ENCODE measurements at places on chromosomes 7 and 10. TPM values are rescaled to one million over a fixed set of nuclear protein-coding genes. Genes with fewer than 3 reads are reported as not detected.

DNA sequence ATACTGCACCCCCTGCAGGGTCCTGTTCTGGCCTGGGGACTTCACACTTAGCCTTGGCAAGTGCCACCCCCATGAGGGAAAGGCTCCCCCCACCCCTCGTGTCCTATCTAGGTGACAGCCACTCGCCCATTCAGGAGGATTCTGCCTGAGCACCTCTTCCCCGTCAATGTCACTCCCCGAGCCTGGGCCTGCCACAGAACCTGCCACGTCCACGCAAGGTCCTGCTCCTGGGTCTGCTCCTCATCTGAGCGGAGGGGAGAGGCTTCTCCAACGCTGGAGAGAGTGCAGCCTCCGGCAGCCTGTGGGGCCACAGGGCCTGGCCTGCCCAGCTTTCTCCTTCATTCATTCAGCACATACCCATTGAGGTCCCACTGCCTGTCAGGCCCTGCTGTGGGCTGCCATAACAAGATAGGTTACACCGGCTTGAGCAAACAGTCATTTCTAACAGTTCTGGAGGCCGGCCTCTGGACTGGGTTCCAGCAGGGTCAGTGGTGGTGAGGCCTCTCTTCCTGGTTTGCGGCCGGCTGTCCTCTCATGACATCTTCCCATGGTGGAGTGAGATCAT lies 92.0 kb upstream of the RET start:
- DNase-seq: no peak

Gene CAMK2B
- not detected for total RNA-seq

Gene HYAL4
- total RNA-seq: not detected

DNA sequence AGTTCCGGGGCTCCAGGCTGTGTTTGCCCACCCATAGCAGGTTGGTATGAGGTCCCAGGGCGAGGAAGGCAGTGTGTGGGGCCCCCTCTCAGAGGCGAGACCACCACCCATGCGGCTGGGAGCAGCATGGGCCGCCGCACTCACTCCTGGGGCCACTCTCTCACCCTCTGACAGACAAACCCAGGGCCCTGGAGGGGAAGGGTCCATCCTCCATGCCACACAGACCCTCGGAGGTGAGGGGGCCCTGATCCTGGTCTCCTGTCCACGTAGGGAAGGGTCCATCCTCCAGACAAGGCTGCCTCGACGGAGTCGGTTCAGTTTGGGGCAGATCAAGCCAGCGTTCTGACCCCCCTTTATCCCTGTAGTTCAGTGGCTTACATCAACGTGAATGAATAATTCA lies 230.8 kb downstream of the ELFN1 start:
- no peak for DNase-seq

Gene GOLGA7B
- 9.6 TPM for total RNA-seq

Gene SKAP2
- total RNA-seq: 13.7 TPM

- DNase-seq: no peak
Measured at GRCh38 chr7:44191171-44191570, 1.9 kb upstream of the GCK start.

GRCh38 chr10:75303045-75303777 lies 67.5 kb upstream of the COMTD1 start:
- no peak for DNase-seq

DNA sequence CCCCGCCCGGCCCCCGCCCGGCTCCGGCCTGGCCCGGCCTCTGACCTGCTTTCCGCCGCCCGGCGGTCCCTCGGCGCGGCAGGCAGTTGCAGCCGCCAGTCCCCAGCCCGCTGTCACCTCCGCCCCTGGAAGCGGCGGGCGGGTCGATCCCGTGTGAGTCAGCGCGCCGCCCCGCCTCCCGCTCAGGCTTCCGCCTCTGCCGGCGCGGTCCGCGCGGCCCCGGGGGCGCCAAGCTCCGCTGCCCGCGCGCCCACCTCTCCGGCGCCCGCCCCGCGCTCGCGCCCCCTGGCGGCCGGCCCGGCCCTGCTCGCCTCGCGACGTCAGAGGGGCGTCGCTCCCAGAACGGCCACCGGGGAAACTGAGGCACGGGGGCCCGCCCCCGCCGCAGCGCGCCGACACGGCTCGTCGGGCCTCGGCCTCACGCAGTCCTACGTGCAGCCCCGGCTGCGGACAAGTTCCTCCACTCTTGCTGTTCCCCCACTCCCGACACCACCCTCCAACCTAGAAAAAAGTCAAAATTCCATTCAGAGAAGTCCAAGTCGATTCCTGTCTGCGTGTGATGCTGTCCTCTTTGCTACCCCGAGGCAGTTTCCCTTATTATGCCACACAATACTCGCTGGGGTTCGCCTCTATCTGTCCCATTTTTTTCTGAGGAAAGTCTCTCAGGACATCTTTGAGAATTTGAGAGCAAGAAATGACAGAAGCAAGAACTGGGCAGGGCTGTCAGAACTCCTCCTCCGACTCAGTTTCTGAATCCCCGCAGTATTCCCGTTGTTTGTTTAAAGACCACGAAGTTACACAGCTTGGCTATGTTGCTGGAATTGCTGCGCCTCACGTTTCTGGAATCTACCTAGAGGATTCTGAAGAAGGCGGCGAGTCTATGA lies at the start of gene DNMBP:
DNMBP (minus strand) TSS at position 155 of the 884 bp plus-strand sequence. CDS start 37,823 bp downstream, outside the sequence.
- peak; percentile 67 for DNase-seq

DNA sequence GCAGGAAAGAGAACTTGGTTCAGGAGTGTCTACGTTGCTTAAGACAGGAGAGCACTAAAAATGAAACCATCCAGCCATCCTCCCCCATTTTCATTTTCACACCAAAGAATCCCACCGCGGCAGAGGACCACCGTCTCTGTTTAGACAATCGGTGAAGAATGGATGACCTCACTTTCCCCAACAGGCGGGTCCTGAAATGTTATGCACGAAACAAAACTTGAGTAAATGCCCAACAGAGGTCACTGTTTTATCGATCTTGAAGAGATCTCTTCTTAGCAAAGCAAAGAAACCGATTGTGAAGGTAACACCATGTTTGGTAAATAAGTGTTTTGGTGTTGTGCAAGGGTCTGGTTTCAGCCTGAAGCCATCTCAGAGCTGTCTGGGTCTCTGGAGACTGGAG lies 1.4 kb upstream of the IL6 start:
- no peak for DNase-seq

Gene CLDN4
- 0.23 TPM for total RNA-seq

GRCh38 chr7:4015371-4015770 lies 666.7 kb upstream of the FOXK1 start:
- DNase-seq: no peak

- no peak for DNase-seq
Measured at GRCh38 chr7:48052748-48053147, 17.4 kb downstream of the C7orf57 start.

Gene LRRC27
- total RNA-seq: 7.6 TPM

Gene AKR1B1
- total RNA-seq: 48.4 TPM

- no peak for DNase-seq
Measured at GRCh38 chr10:69730251-69731156, 71.2 kb upstream of the COL13A1 start.

Gene GRID2IP
- 0.17 TPM for total RNA-seq

DNA sequence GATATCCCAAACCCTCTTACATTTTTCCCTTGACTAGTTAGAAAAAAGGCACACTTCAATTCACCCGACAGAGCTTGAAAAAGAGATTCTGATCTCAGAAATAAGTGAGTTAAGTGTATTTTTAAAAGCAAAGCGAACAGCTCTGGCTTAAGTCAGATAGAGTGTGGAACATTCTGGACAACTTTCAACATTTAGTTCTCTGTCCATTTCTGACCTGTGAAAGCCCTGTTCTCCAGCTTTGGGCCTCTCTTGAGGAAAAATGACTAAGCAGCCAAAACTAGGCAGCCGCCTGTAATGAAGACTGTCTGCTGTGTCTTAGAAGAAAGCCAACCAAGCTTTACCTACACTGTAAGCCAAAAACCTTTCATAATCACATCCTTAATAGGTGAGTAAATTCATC lies 50.5 kb downstream of the CDK6 start:
- no peak for DNase-seq

DNA sequence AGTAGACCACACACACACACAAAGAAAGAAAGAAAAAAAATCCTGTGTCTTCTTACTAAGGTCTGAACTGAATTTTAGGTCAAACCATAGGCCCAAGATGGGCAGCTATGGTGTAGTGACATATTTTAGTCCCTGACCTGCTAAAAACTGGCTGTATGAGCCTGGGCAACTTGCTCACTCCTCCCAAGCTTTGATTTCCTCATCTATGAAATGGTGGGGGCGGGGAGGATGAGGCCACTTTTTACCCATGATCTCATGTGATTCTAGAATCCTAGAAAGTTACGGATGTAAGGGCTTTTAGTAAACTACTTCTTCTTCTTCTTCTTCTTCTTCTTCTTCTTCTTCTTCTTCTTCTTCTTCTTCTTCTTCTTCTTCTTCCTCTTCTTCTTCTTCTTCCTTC lies 6.1 kb upstream of the CCL24 start:
- DNase-seq: no peak

GRCh38 chr7:45720989-45721388 lies 146.8 kb downstream of the ADCY1 start:
- no peak for DNase-seq

DNA sequence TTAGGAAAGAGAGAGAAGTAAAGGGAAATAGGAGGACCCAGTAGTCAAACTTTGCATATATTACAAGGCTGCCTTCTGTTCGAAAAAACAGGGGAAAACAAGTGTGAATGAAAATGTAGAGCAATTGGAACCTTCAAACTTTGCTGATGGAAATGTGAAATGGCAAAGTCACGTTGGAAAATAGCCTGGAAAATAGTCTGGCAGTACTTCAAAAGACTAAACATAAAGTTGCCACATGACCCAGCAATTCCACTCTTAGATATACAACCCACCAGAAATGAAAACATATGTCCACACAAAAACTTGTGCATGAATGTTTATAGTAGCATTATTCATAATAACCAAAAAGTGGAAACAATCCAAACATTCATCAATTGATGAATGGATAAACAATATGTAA lies 78.6 kb upstream of the IFRD1 start:
- no peak for DNase-seq

DNA sequence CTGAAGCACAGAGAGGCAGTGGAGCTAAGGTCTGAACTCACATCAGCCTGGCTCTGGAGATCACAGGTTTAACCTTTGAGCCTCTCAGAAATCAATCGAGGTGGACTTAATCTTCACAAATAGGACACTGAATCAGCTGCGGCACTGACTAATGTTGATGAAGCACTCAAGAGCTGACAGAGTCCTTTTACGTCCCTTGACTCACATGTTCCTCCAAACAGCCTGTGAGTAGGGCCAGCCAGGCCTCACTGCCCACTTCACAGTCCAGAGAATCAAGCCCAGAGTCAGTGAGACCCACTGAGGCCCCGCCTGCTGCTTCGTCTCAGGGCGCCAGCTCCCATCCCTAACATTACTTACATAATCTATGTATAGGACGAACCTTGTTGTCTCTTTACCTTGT lies 63.1 kb downstream of the TNS3 start:
- DNase-seq: no peak

DNA sequence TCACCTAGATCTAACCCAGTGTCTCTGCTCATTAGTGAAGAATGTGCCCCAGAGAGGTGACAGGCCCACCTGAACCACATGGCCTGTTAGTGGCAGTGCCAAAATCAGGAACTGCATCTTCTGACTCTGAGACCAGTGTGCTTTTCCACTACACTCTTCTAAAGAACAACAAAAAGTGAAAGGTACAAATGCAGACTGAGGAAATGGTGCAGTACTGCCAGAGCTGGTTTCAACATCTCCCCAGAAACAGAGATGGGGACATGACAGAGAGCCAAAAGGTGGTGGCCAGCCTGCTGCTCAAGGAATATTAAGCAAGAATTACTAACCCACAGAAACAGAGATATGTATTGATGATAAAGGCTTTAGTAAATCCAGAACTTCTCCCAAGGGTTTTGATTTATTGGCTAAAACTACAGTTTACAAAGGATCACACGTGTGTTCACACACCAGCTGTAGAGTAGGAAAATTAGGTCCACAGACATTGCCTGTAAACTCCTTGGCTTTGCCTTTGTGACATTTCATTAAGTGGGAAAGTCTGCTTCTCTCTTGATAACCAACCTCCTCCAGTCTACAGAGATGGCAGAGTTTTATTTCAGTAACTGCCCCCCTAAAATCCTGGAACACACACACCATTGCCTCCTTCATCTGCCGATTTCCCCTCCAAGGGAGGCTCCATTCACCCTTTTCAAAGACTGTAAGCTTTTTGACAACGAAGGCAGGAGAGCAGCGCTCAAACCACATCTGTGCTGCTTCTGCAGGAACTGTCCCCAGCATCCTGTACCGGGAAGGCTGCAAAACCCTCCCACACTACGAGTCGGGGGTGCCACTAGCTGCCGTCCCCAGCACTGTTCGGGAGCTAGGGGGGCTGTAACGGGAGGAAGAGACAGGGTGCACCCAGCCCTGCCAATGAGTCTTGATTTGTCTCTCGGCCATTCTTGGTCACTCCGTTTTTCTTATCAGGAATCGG lies 29.8 kb downstream of the GSDME start:
- DNase-seq: no peak

- no peak for DNase-seq
Measured at GRCh38 chr7:28703037-28703765, 254.9 kb downstream of the TRIL start.

Gene MPP7
- total RNA-seq: 21.6 TPM

DNA sequence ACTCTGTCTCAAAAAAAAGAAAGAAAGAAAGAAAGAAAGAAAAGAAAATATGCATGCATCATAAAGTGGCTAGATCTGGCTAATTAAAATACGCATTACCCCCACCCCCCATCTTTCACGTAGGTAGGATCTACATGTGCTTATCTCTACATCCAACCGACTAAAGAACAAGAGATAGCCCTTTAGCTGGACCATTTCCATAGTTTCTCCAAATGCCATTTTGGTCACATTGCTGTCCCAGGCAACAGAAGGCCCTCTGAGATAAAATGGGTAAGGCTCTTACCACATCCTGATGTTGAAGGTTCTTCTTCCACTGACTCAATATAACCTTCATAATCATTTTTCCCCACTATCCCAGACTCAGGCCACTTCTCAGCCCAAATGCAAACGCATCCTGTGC lies 31.5 kb downstream of the PIK3AP1 start:
- no peak for DNase-seq

GRCh38 chr10:50885097-50885859 lies at the start of gene A1CF:
TSS of gene A1CF (minus strand) at chr10:50885627. CDS start at chr10:50859940, 25,687 bp downstream.
- DNase-seq: no peak

Gene LRRN3
- total RNA-seq: 16.0 TPM

GRCh38 chr10:98673171-98673782 lies 226.5 kb upstream of the HPS1 start:
- DNase-seq: no peak

DNA sequence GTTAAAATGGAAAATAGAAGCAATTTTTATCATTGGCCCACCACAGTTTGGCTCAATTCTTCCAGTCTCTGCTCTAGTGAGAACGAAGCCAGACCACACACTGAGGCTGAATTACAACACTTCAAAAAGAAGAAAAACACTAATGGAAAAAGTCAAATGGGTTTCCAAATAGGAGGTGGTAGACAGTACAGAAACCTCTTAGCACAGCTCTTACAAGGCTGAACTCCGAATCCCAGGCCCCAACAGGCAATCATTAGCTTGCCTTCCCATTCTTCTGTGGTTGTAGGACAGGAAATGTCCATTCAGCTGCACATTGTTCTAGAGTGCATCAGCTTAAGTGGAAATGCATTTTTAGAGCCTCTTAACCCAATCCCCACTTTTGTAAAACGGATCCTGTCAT lies 115.1 kb upstream of the MEOX2 start:
- no peak for DNase-seq

All from T-helper 17 cell (primary cell).